ENCODE measurements at places on chromosomes 2 and 18.

DNA sequence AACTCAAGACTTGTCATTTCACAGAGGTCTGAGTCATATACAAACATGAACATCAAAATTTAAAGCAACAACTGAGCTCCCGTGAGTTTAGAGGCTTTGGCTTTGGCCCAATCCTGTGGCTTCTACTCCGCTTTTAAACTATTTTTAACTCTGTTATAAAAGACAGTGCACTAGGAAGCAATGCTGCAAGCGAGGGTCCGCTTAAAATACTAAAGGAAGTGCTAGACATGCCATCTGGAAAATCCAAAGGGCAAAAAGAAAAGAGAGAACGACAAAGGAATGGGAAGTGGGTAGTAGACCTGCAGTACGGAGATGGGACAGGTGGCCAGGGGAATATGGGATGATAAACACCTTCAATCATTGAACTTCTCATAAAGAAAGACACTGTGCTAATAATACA, 37.4 kb upstream of the MYT1L start:
- no peak for DNase-seq

DNA sequence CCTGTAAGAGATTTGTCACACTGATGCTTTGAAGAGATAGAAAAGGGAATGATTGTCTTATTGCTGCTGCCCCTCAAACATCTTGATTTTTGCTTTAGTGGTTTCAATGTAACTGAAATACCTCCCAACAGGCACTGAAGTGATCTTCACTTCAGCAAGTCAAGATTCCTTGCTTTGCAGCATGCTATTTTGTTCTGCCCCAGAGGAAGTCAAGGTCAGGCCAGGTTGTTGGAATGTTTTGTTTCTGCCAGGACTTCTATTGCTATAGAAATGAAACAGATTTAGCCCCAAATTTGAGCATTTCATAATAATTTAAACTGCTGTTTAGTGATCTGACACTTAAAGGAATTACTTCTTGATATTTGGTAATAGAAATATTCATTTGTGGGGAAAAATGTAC, 277.6 kb downstream of the ZNF804A start:
- no peak for DNase-seq

DNA sequence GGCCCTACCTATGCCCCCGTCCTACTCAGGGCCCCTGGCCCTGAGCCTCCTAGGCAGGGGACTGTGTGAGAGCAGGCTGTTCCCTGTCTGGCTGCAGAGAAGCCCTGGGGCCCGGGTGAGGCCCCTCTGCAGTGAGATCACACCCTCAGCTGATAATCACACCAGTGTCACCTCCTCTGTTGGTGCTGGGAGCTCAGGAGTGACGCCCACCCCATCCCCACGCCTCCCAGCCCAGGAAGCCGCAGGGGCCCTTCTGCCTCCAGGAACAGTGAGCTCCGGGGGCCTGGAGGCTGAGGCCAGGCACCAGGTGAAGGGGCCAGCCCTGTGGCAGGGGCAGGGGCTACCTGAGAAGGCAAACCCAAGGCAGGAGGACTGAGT, 20.0 kb downstream of the KCNIP3 start:
- no peak for DNase-seq

DNA sequence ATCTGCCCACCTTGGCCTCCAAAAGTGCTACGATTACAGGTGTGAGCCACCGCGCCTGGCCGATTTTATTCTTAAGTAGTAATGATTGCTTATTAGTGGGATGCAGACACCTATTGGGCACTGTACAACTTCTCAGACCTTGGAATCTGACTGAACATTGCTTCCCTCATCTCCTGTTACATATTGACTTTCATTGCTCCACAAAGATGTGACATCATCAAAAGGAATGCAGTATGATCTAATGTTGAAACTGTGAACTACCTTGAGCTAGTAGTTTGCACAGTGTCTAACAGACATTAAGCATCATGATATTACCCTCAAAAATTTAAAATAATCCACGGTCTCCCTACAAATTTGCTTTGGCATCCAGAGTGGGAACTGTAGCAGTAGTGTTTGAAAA, 109.8 kb upstream of the SIX2 start:
- peak; percentile 41 for DNase-seq

Measured in AG08395 (cell line).